ENCODE measurements at places on chromosomes 5 and 9.
A peak's percentile ranks its signal among the peaks of the same experiment; 100 is the strongest.

DNA sequence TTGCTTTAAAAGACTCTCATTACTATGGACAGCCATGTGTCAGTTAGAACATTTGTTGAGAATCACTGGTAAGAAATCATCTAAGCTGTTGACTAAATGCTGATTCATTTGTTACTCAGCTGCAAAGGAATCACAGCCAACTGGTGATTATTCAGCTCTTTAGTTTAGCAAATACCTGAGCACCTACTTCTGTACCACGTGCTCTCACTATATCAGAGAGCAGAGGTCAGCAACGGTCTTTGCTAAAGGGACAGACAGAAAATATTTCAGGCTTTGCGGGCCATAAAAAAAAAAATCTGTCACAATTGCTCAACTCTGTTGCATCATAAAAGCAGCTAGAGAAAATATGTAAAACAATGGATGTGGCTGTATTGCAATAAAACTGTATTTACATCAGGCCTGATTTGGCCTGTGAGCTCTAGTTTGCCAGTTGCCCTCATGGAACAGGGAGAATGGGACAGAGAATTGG lies 377.6 kb downstream of the DNAH5 start:
- no peak for DNase-seq

DNA sequence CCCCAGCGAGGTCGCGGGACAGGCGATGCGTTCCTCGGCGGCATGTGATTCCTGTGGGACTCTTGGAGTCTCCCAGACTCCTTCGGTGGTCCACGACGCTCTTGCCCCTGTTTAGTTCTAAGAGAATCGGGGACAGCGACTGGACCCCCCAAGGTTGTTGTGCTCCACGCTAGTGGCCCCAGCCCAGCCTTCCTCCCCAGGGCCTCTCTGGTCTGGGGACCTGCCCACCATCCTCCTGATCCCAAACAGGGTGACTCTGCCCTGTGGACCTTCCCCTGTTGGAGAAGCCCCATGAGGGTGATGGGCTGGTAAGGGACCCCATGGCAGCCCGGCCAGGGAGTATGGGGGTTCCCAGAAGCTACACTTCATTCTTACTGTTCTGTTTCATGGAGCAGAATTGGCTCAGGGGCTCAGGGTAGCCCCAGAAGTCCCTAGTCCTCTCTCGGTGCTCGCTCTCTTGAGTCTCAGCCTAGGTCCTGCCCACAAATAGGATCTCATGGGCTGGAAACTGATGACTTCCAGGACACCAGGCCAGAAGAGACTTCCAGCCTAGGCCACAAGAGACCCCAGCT lies 880 bp downstream of the CARD19 start:
- no peak for DNase-seq

GRCh38 chr9:94887721-94888120 lies 161.2 kb downstream of the AOPEP start:
- no peak for DNase-seq

DNA sequence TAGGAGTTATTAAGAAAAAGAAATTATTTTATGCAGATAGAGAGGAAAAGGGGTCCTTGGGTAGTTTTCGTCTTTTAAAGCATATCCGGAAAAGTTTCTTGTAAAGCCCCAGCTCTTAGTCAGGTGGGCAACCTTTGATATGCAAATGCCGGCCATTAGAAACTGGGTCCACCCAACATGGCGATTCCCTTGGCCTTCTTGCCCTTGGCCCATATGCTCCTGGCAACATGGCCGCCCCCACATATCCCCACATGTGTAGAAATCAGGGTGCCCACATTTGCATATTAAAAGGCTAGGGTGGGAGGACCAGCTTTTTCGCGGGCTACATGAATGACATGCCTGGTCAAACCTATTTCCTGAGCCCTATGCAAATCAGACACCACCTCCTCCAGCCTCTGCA lies 73.3 kb downstream of the FREM1 start:
- DNase-seq = no peak

GRCh38 chr5:160470437-160471361 lies 49.0 kb downstream of the PTTG1 start:
- no peak for DNase-seq

DNA sequence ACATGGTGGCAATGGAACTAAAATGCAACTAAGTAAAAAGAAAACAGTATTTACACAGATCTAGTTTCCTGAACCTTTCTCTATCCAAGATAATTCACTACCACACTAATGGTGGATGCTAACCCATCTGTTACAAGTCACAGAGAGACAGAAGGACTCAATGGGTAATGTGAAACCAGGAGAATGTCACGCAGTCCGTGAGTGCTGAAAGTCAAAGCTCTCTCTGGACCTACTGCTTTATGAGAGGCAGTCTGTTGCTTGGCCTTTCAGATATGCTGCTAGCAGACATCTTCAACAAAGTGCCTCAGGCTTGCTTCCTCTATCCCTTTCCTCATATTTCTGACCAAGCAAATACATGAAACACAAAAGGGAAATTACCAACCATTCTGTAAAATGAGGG lies 69.0 kb upstream of the GLRX start:
- DNase-seq = no peak

GRCh38 chr5:96121364-96121763 lies 159.7 kb upstream of the ELL2 start:
- no peak for DNase-seq

DNA sequence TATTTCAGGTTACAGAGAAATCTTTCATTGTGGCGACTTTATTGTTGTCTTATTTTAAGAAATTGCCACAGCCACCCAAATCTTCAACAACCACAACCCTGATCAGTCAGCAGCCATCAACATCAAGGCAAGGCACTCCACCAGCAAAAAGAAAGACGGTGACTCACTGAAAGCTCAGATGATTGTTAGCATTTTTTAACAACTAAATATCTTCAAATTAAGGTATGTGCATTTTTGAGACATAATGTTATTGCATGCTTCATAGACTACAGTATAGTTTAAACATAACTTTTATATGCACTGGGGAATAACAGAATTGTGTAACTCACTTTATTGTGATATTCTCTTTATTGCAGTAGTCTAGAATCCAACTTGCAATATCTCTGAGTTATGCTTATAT lies 263.4 kb downstream of the TMEM232 start:
- DNase-seq = no peak

DNA sequence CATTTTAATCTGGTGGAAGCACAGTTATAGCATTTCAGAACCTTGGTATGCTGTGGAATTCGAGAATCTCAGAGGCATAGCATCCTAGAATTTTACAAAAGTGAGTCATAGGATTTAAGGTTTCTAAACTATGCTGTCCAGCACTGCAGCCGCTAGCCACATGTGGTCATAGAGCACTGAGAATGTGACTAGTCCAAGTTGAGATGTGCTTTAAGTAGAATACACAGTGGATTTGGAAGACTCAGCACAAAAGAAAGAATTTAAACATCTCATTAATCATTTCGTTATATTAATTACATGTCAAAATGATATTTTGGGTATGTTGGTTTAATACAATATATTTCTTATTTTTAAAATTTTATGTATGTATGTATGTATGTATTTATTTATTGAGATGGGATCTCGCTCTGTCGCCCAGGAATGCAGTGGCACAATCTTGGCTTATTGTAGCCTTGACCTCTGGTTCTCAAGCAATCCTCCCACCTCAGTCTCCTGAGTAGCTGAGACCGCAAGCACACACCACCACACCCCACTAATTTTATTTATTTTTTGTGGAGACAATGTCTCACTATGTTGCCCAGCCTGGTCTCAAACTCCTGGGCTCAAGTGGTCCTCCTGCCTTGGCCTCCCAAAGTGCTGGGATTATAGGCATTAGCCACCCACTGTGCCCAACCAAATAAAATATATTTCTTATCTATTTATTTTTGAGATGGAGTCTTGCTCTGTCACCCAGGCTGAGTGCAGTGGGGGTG lies 20.4 kb upstream of the RPS14 start:
- DNase-seq = no peak

GRCh38 chr5:142032747-142033631 lies 20.2 kb upstream of the GNPDA1 start:
- DNase-seq = no peak

DNA sequence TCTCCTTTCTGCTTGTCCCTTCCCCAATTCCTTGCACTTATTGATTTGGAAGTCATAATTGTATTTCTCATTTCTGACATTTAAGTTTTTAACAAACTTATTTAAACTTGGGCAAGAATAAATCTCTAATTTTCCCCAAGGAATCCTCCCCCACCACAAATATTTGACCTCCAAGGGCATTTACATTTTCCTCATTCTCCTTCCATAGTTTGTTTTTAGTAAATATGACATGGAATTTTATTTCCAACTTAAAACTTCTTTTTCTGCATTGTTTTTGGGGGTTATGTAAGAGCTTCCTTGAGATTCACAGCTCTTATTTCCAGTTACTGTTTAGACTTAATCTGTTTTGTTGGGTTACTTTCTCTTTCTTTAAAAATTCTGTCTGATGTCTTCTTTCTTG lies 64.9 kb downstream of the ZNF618 start:
- no peak for DNase-seq

DNA sequence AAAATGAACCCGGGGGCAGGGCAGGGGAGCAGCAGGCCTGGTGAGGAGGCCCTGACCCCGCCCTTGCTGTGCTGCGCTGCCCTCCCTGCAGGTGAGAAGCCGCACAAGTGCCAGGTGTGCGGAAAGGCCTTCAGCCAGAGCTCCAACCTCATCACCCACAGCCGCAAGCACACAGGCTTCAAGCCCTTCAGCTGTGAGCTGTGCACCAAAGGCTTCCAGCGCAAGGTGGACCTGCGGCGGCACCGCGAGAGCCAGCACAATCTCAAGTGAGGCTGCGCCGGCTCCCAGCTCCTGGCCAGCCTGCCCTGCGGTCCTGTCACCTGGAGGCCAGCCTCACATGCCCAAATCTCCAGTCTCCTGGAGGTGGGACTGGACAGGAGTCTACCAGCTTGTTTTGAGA lies 12.3 kb downstream of the GFI1B start:
- no peak for DNase-seq

DNA sequence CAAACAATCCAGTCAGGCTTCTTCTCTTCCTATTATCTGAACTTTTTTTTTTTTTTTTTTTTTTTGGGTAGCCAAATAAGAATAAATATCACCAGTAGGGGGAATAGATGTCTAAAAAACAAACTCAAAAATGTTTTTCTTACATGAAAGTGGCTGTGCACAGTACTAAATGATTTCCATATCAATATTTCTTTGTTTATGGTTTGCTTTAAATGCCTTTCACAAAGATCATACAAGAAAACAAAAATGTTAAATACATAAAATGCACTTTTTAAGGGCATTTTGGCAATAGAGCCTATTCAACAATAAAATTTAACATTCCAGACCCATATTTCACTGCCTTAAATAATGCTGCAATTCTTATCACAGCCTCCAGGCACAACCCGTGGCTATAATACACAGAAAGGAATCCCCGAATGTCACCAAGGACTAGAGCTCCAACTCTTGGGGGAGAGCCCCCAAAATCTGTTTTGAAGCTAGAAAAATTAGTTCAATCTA lies 91.1 kb upstream of the TBCA start:
- no peak for DNase-seq

- DNase-seq = no peak
Measured at GRCh38 chr9:27828908-27829307, 255.6 kb upstream of the C9orf72 start.

- DNase-seq = peak; percentile 44
Measured at GRCh38 chr5:150410524-150411244, 2.0 kb downstream of the CD74 start.

DNA sequence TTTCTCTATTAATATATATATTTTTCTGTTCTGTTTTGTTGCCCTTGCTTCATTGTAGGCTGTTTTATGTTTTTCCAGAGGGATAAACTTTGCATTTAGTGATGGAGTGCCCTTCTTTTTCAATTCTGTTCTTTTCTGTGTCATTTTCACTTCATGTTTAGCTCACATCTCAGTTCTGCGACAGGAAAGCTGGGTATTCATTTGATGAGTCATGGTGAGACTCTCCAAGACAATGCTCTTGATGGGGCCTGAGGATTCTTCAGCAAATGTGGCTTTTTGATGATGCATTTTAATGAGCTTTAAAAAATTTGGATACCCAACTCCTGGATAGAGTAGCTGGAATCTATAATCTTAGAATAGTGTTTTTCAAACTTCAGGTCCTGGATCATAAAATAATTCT lies 56.5 kb upstream of the SPATA31D4 start:
- DNase-seq = no peak

DNA sequence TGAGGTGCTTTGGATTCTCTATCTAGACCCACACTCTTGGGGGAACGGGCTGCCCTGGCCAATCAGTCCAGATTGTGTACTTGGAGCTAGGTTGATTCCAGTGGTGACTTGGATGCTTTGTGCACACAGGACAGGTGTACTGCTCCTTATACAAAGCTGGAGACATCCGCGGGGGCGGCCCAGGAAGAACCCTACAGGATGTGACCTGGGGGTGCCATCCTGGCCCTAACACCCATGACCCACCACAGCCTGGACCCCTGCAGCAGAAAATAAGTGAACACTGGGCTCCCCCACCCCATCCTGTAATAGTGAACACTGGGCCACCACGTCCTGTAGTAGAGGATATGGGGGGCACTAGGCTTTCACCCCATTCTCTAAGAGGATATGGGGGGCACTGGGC lies 12.1 kb upstream of the PLEKHG4B start:
- DNase-seq = no peak

DNA sequence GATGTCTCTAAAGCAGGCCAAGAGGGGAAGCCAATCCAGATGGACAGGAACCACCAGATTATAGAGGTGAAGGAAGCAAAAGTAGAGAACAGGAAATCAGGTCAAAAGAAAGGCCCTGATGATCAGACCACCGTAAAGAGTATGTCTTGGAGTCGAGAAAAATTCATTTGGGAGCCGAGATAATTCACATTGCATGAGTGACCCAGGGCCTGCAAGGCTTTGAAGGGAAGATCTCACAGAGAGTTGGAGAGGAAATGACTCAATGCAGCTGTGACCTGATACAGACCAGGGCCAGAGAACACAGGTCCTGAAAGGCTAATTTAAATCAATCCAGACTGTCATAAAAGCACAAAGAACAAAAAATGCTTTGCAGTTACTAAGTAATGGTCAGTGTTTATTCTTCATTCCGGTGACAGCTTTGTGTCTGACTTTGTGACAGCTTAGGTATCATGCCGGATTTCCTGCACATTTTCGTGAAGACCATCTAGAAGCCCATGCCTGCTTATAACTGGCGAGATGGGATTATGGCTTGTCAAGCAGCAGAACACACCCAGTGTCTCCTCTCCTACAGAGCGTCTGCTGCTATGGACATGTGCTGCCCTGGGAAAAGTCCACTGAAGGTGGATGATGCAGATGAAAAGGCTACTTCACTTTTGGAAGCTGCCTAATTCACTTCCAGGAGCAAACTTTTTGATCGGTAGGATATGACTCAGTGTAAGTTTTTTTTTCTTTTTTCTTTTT lies 5.8 kb upstream of the ACTBL2 start:
- DNase-seq = no peak

GRCh38 chr9:92727716-92728700 lies 36.6 kb downstream of the BICD2 start:
- DNase-seq = no peak

- DNase-seq = no peak
Measured at GRCh38 chr5:110054240-110054639, 364.5 kb downstream of the MAN2A1 start.

Data from anterior cingulate cortex (tissue), 58 donors.